CD4-positive, alpha-beta T cell treated with Interleukin-17A for 1 hour (primary cell): ENCODE measurements at places on chromosomes 11 and 22.

- no peak for DNase-seq
These were observed 5.4 kb upstream of the MIF start for GRCh38 chr22:23888615-23889401.

DNA sequence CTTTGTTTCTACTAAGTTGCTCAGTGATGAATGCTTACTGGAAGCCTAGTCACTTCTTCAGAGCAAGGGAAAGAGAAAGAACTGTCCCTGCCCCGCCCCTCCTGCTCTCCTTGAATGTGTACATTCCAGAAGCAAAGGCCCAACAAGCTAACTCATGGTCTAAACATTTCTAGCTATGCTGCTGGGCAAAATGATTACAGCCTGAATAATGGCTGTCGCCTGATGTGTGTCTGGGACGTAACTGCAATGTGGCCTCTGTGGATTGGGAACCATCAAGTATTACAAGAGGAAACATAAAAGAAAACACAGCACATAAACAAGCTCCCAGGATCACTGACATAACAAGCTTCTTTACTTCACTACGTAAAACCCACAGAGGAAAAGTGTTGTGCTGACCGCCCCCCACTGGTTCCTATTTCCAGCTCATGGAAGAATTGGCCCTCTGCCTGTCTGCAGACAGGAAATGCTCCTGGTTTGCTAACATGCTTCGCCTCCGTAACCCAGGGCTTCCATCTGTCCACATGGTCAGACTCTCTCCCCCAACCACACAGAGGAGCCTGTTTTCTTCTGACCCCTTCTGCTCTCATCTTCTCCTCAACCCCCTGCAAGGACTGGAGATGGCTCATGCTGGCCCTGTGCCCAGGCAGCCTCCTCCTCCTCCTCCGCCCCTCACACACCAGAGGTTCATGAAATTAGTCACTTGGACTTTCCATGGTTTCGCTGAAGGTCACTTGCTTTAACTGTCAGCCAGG, 187.2 kb downstream of the MAML2 start:
- DNase-seq = peak; percentile 20

GRCh38 chr22:38282397-38282796, 9.6 kb upstream of the TMEM184B start:
- no peak for DNase-seq

GRCh38 chr22:17629641-17630040, 1.1 kb upstream of the ATP6V1E1 start:
- no peak for DNase-seq

DNA sequence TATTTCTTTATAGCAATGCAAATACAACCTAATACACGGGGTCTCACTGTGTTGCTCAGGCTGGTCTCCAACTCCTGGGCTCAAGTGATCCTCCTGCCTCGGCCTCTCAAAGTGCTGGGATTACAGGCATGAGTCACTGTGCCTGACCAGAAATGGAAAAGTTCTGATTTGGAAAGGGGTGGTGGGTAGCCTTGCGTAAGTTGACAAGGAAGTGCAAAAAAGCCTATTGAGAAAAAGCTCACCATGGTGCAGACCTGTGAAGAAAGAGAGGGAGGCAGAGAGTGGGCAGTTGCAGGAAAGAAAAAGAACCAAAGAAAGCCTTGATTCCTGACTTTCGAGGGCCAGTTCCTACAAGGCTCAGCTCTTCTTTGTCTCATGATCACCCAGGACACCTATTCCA, 27.1 kb downstream of the AGBL2 start:
- no peak for DNase-seq

DNA sequence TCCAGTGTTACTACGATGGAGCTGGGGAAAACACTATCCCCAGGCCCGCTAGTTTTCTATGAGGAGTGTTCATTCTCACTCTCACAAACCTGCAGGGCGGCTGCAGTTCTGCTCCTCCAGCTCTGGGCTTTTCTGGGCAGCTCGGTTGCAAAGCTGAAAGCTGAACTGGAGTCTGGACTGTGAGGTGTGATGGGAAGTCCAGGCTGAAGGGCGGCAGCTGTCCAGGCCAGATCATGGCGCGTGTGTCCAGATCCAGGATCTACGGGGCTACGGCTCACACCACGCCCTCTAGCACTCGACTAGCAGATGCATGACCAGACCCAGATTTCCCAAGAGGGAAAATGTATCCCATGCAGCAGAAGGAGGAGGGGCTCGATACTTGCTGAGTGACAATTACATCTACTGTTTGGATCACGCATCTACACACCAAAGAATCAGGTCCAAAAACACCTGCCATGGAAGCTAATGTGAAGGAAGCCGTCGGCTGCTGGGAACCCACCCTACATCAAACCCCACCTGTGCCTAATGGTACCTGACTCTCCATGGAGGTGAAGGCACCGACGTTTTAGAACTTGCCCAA, 555.0 kb downstream of the BRD1 start:
- DNase-seq = no peak

DNA sequence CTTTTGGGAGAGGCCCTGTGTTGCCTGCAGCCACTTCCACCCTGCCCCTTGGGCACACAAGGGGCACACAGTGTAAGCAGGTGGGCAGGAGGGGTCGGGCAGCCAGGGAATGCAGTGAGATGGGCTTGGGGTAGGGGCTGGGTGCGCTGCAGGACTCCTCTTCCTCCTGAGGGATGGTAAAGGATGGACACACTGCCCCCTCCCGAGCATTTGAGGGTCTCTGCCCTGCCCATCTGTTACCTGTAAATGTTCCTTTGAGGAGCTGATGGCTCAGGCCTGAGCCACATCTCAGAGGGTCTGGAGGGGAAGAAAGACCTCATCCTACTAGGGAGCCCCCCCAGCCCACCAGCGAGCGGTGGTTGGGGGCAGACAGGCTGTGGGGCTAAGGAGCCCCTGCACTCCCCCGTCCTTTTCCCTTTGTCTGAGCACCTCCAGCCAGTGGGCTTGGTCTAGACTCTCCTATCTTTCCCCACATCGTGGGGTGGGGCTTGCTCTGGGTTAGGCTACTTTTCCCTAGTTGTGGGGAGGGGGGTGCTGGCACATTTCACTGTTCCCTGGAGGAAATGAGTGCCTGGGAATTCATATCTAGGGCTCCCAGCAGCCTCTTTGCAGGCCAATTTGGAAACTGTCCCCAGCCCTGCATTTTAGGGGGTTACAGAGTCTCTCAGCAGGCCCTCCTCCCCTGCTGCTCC, 1.7 kb upstream of the TSSC4 start:
- DNase-seq = no peak

GRCh38 chr22:25364736-25365241, 145.3 kb downstream of the CRYBB2 start:
- DNase-seq = no peak

GRCh38 chr11:126924376-126925040, 76.1 kb downstream of the KIRREL3 start:
- DNase-seq = no peak

- DNase-seq = no peak
These were observed 138.4 kb downstream of the CRYBB2 start for GRCh38 chr22:25357606-25358420.

DNA sequence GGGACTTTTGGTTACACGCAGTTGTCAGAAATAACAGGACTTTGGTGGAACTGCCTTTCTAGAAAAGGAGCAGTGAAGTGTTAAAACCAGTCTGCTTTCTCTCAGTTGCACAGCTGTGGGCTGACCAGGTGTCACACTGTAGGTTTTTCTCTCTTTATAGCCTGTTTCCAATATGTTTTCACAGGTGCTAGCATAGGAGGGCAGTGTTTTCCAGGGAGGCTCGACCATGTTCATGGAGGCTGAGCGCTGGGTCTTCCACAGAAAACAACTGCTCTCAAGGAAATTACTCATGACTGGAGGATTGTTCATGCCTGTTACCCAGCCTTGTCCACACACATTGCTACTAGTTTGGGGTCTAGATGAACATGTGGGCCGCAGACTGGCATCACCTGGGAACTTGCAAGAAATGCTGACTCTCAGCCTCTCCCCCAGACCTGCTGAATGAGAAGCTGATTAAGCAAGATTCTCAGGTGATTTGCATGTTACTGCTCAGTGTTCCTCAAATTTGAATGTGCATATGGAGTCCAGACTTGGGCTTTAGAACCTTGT, 157.7 kb downstream of the MAML2 start:
- no peak for DNase-seq

GRCh38 chr22:38012604-38013072, 28.3 kb upstream of the SOX10 start:
- DNase-seq = no peak

DNA sequence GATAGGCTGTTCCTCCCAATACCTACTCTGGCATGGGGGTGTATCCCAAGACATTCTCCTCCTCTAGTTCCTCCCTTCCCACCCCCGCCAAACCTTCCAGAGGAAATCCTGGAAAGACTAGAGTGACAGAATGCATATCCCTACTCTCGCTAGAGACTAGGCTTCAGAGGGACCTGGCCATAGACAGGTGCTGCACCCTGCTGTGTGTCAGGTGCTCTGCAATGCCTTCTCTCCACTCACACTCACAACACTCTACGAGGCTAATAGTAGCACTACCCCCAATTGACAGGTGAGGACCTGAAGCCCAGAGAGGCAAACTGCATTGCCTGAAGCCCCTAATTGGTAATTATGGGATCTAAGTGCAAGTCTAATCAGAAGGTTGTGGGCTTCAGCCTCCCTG, 46.2 kb upstream of the LMO1 start:
- DNase-seq = no peak

DNA sequence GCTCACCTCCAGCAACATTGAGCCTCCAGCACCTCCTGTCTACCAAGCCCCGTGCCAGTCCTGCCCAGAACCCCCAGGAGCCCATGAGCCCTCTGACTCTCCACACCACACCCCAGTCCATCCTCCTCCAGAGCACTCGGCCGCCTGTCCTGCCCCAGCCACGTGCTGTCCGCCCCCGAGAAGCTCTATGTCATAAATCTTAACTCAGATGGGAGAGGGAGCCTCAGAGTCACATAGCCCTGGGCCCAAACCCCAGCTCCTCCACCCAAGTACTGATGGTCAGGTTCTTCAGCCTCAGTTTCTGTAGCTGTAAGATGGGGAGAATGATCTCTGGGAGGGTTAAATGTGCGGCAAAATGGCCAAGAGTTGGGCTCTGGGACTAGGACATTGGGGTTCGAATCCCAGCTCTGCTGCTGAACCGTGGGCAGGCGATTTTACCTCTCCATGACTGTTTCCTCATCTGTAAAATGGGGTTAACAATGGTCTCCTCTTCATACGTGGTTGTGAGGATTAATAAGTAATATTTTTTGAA, 27.8 kb downstream of the CYTH4 start:
- no peak for DNase-seq

DNA sequence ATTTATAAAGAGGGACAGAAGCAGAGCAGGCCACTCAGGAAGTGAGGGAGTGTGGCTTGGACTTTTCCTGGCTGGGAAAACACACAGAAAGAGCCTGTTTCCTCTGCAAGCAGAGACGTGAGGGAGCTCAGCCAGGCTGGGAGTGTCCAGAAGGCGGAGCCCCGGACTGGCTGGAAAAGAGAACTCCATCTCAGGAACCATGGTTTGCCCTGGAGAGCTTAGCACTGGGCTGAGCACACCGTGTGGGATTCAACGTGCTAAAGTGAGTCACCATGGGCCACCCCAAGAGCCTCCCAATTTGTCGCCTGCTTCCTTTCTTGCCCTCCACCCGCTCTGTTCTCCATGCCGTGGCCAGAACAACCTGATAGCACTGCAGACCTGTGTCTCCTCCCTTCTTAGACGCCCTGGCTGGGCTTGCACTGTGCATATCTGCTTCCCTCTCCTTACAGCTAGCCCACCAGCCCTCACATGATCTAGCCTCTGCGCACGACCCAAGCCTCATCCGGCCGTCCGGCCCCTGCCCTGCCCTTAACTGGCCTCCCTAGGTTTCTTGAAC, 51.8 kb downstream of the GALNT18 start:
- DNase-seq = no peak

GRCh38 chr22:17910561-17911311, 113.6 kb downstream of the MICAL3 start:
- no peak for DNase-seq

- no peak for DNase-seq
These were observed at the start of gene OR10A6 for GRCh38 chr11:7931168-7931567. TSS of gene OR10A6 (minus strand) at chr11:7931268. CDS start at chr11:7928662, 2,606 bp downstream.

GRCh38 chr11:75394085-75394840, 5.1 kb upstream of the RPS3 start:
- no peak for DNase-seq

DNA sequence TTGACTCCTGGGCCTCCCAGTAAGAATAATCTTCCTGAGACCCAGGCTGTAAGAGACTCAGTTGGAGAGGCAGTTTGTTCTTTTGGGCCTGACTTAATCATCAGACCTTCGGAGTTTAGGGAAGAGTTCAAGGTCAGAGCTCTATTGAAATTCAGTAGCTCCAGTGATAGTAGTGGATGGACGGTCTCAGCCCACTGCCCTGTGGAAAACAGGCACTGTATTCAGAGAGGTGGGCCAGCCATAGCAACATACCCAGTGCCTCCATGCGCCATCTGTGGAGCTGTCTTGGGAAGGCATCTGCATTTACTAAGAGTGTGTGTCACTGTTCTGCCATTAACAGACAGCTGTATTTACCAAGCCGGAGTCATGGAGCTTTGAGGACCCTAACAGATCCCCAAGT, 2.9 kb downstream of the SMARCB1 start:
- no peak for DNase-seq

DNA sequence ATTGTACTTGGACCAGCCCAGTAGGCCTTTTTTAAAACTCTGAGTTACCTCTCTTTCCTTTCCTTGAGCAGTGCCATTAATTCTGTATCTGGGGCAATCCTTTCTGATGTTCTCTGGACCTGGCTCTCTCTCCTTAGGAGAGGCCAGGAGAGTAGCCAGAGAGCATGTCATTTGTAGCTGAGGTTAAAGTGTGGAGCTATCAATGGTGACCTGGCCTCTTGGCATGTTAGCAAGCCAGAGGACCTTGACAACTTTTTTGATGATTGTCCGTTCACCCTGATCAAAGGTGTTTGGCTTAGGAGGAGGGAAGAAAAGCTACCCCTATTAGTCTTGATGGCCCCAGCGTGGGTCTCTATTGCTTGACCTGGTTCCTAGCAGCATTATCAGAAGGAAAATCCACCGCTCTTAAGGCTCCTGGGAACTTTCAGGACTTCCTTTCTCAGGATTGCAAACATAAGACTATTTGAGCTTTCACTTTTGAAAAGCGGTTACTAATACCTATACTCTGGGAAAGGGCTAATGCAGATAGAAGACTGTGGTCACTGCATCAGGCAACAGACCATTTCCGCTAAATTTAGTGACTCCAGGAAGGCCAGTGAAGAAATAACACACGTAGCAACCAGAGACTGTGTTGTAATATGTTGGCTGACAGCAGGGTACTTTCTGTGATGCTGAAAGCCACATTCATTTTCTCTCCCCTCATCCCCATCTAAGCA, 18.2 kb downstream of the LIMK2 start:
- peak; percentile 35 for DNase-seq

DNA sequence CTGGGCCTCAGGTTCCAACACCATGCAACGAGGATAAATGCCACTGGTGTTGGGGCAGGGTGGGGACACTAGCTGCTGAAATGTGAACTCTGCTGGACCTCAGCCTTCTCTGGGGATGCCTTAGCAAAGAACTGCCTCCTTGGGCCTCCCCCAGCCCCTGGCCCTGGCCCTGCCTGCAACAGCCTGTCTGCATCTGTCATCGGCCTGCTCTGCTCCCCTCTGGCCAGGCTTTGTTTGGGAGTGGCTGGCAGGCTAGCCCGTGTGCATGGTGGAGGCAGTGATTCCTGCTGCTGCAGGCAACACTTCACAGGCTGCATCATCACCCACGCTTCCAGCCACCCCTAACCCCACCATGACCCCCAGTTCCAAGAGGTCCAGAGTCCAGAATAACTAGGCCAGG, 11.5 kb upstream of the MYOD1 start:
- no peak for DNase-seq
